ENCODE measurements at places on chromosomes 13 and 19. TPM values are rescaled to one million over a fixed set of nuclear protein-coding genes. Genes with fewer than 3 reads are reported as not detected.

Gene ZNF91
- total RNA-seq = 12.0 TPM

Gene ZNF599
- 4.6 TPM for total RNA-seq

Gene GFY
- not detected for total RNA-seq

Gene TGFB1
- 36.5 TPM for total RNA-seq

Gene CD177
- total RNA-seq = not detected

Gene SYNGR4
- not detected for total RNA-seq
